ENCODE measurements at places on chromosomes 12 and 14. TPM values are rescaled to one million over a fixed set of nuclear protein-coding genes. Genes with fewer than 3 reads are reported as not detected.

DNA sequence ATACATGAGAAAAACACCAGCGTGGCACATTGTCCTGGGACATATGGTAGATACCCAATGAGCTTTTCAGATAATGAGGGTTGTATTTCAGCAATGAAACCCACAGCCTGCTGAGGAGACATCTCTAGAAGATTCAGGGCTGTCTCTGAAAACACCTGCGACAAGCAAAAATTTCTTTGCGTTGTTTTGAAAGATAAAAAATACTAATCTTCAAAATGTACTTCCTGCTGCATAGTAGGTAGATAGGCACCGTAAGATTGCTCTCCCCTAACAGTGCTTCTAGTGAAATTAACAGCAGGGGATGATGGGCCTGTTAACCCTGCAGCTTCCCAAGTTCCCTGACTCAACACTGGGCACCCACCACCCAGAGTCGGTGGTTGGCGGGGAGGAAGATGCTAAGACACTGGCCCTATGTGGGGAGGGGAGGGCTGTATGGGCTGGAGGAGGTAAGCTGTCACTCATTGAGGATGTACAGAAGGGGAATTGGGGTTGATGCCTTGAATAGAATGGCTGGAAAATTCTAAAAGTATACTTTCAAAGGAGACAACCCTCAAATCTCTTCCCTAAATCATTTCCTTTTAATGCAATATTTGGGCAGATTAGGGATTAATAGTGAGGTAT is 20.0 kb downstream of the ZFP36L1 start:
- H3K4me1 ChIP-seq, result peaks cover 29% of the 10 kb centered on the region
- no peak overlapping the region for H3K4me3 ChIP-seq
- H3K36me3 ChIP-seq, result no peaks in the 10 kb centered on the region

DNA sequence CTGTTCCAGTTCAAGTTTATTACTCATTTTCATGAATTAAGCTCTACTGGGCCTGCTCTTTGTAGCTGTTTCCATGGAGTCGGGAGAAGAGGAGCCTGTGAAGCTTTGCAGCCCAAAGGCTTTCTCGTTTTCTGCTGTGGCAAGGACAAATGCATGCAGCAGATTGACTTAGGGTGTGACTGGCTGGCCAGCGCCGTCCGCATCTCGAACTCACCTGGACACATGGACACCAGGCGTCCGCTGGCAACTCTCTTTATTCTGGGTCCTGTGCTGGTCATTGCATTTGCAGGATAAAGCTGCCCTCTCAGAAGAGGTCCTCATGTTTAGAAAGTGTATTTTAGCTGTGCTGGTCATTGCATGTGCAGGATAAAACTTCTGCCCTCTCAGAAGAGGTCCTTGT is 350.4 kb downstream of the TMEM121 start:
- no peaks in the 10 kb centered on the region for H3K36me3 ChIP-seq
- no peaks in the 10 kb centered on the region for H3K27me3 ChIP-seq
- H3K4me3 ChIP-seq, result no peak overlapping the region
- H3K4me1 ChIP-seq, result no peaks in the 10 kb centered on the region

DNA sequence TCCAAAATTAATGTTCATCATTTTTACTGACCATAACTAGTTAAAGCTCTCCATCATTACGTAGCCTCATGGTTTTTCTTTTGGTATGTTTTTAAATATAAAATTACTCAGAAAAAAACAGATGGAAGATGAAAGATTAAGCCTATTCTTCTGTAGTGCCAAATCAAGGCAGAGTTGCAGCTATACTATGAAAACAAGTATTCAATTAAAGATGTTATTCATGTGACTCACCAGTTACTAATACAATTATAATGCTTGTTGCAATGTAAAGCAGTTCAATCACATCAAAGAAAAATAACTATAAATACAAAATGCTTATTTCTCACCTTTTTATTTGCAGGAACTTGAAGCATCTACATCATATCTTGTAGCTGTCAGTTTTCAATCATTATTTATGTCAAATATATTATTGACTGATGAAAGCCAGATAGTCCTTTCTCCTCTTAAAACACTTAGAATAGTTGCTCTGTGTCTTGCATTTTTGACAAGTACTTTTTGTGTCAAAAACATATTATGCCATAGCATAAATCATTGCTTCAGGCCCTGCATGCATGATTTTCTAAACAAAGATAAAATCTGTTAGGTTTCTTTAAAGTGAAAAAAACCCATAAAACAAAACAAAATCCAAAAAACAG is 36.0 kb upstream of the TRHDE start:
- H3K27ac ChIP-seq, result no peak overlapping the region
- H3K36me3 ChIP-seq, result no peaks in the 10 kb centered on the region
- DNase-seq, result no peak
- no peaks in the 10 kb centered on the region for H3K27me3 ChIP-seq
- no peak overlapping the region for H3K4me3 ChIP-seq

DNA sequence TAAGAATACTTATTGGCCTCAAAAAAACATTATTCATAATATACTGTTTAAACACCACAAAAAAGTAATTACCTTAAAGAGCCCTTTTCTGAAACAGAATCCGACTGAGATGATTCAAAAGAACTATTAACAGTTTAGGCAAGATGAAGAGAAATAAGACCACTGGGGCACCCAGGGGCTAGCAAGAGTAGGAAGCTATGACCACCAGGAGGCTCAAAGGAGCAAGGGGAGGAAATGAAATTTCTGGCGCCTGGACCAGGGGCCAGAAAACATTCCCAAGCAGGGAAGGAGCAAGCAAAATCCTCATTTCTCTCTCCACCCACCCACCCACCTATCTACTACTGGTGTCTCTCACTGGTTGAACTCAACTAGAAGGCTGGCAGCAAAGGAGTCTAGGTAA is 6.3 kb upstream of the DCAF4 start:
- no peak overlapping the region for H3K4me3 ChIP-seq
- no peaks in the 10 kb centered on the region for H3K4me1 ChIP-seq
- no peaks in the 10 kb centered on the region for H3K36me3 ChIP-seq
- no peak for DNase-seq
- H3K27me3 ChIP-seq, result no peaks in the 10 kb centered on the region
- no peak overlapping the region for H3K27ac ChIP-seq

DNA sequence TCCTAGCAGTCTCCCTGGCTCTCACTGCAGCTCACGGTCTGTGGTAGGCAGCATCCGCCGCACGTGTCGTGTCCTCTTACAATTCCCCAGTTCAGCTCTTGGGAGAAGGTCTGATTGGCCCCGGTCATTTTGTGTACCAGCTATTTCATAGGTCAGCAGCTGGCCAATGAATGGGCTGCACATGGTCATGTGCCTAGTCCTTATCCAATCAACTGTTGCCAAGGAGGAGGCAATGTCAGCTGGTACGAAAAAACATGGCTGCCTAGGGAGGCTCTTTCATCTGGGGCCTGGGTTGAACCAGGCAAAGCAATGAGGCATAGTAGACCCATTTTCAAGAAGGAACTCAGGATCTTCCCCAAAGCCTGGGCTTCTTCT is 46.1 kb downstream of the RNFT2 start:
- H3K4me3 ChIP-seq, result no peak overlapping the region
- no peaks in the 10 kb centered on the region for H3K4me1 ChIP-seq
- no peaks in the 10 kb centered on the region for H3K36me3 ChIP-seq
- H3K27ac ChIP-seq, result no peak overlapping the region

Gene SCARB1
- total RNA-seq, result 36.5 TPM

Data from left lung (tissue), 14 donors.